ENCODE measurements at places on chromosomes 5 and 9.

DNA sequence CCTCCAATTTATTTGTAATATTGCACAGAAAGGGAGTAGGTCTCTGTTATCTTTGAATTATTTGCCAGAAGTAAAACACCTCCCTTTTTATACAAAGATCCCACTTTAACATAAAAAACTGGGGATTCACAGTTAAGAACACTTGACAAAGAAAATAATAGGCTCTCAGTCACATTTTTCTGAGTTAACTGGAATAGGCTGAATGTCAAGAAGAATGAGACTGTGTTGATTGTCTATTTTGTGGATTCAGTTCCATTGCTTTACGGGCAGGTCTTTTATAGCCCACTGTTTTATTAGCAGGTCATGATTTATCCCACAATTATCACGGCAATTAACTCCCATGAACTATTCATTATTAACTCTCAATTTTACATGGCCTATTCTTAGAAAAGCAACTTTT lies 427.4 kb downstream of the CTNND2 start:
- no peak for DNase-seq

GRCh38 chr9:109780453-109781033 lies 545 bp downstream of the PALM2AKAP2 start:
- no peak for DNase-seq

DNA sequence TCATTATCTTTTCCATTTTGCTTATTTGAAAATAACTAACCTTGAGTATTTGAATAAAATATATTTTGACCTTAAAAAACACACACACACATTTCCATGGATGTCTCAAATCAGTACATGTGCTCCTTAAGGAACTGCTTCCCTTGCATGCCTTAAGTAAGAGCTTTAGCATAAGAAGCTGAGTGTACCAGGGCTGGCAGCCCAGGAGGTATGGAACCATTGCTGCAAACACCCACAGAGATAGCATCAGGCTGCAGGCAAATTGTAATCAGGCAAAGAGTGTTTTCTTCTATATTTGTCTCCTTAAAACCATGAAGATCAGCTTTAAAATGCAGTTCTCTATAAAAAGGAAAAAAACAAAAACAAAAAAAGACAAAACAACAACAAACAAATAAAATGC lies 160.6 kb downstream of the PLK2 start:
- DNase-seq = no peak

DNA sequence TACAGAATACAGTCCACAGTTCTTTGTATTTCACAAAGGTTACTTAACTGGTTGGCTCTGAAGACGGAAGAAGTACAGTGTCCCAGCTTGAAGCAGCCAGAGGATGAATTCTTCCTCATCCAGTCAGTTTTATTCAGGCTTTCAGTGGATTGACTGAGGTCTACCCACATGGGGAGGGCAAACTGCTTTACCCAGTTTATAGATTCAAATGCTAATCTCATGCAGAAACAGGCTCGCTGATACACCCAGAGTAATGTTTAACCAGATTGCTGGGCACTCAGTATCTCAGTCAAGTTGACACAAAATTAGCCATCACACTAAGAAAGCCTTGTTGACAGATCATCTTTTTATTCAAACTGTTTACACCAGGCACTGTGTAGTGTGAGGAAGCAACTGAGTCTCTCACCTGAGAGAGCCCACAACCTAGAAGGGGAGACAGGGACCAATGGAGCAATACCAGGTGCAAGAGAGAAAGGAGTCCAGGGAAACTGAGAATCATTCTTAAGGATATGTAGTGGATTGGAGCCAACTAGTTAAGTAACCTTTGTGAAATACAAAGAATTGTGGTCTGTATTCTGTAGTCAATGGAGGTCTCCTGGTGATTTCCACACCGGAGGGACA lies 15.9 kb downstream of the LRRC70 start:
- no peak for DNase-seq

GRCh38 chr5:88693071-88693932 lies 189.7 kb downstream of the MEF2C start:
- no peak for DNase-seq

- DNase-seq = no peak
Observed at GRCh38 chr5:76690704-76691466, 25.0 kb upstream of the F2R start.

GRCh38 chr9:27125936-27126335 lies 16.9 kb downstream of the TEK start:
- no peak for DNase-seq

DNA sequence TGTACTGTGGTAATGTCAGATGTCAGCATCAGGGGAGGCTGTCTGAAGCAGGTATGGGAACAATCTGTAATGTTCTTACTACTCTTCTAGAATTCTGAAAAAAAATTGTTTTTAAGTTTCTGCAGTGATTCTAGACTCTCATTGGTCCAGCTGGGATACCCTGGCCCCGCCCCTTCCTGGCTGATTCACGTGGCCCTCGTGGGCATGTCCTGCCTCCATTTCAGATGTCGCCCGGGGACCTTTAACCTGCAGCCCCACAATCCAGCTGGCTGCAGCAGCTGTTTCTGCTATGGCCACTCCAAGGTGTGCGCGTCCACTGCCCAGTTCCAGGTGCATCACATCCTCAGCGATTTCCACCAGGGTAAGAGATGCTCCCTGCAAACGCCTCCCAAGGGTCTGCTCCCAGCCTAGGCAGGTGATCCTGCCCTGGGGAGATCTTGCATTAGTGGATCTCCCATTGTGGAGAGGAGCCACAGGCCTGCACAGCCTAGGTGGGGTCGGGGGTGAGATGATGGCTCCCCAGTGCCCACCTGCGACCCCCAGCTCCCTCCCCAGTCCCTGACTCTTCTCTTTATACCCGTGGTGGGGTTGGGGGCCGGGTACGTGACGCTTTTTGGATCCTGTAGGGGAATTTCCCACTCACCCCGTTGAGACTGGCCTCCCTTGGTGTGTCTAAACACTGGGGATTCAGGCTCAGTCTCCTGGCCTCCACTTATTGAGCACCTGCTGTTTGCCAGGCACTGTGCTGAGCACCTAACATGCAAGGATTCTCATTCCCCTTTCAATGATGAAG lies 36.5 kb downstream of the LAMC3 start:
- no peak for DNase-seq

- no peak for DNase-seq
Observed at GRCh38 chr5:141657937-141658545, 6.8 kb upstream of the FCHSD1 start.

- DNase-seq = no peak
Observed at GRCh38 chr9:72814083-72814597, 138.7 kb downstream of the ALDH1A1 start.

DNA sequence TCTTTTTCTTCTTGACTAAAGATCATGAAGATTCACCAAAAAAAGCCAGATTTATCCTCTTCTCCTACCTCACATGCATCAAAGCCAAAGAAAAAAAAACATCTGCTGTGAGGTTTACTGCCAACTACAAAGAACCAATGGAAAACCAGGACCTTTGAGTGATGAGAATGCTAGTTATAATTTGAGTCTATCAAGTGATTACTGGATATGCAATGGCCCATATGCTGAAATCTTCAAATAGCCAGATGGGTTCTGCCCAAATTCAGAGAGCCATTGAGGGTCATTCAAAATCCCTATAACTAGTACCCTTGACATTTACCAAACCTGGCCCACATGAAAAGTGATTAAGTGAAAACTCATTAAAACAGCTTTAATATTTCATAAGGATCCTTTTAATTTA lies 78.4 kb upstream of the ACO1 start:
- no peak for DNase-seq

DNA sequence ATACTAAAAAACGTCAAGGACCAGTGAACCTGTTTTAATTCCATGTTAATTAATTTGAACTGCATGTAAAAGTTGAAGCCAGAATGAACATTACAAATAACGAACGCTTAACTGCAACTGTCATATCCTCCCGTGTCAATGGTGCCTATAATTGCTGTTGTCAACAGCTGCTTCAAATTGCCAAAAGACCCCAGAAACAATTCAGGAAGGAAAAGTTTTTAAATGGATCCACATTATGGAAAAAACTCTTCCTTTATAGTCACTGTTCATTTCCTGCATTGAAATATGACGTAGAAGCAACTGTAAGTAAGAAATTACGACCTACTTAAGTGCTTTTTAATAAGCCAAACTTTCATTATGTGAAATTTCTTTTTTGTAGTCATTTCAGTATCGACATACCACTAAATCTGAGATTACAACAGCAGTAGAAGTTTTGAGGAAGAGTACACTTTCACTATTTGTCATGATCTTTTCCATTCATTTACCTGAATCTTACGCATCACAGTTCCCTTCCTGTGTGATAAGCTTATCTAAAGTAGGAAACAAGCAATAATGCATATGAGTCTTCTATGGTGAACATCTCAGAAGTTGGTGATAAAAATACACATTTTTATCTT lies 37.8 kb downstream of the MEF2C start:
- no peak for DNase-seq

GRCh38 chr5:142069606-142070399 lies 38.8 kb upstream of the NDFIP1 start:
- no peak for DNase-seq

GRCh38 chr5:179122411-179123108 lies 62.4 kb downstream of the ZNF354C start:
- no peak for DNase-seq

GRCh38 chr5:88830567-88830966 lies 52.4 kb downstream of the MEF2C start:
- no peak for DNase-seq

GRCh38 chr9:127316586-127317323 lies 52.2 kb downstream of the GARNL3 start:
- no peak for DNase-seq

DNA sequence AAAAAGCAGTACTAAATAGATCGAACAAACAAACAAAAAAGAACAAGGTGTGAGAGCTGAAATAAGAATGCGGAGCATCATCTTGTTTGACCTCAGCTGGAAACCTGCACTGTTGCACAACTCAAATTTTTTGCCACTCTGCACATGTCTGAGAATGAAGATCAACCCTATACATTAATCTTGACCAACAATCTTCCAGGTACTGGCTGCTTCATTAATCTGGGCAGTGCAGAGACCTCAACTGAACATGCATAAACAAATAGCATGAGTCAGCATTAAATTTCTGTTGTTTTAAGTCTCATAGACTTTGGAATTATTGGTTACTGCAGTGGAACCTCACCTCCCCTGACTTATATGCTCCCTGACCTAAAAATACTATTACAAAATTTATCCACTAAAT lies 114.6 kb upstream of the FTMT start:
- no peak for DNase-seq

- DNase-seq = no peak
Observed at GRCh38 chr9:22056402-22056801, 47.3 kb upstream of the CDKN2B start.

DNA sequence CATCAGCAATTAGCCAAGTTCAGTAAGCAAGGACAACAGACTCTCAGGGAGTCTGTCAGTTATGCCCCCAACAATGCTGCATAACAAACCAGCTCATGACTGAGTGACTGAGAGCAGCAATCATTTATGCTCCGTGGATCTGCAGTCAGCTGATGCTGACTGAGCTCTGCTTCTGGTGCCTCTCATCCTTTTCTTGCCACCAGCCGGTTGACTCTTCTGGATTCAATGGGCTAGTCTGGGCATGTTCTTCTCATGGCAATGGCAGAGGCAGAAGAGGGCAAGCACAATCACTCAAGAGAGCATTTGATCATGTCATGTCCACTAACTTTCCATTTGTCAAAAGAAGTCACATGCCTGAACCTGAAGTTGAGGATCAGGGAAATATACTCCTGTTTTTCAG lies 157.0 kb upstream of the NTRK2 start:
- DNase-seq = no peak

DNA sequence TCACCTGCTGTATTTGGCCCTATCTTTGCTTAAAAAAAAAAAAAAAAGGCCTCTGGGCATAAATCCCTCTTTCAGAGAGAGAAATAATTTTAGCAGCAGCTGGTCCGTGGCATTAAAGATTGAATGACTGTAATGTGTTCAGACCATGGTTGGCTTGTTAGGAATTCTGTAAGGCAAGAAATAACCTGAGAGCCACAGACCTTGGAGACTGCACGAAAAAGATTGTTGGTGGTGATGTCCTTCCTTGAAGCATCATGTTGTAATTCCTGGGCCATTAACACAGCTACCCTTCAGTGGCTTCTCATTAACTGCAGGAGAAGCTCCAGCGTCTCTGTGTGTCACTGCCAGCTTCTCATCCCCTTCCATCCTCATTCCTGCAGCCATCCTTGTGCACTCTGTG lies 79.0 kb downstream of the SGCD start:
- DNase-seq = no peak

GRCh38 chr9:121727295-121728020 lies 76.0 kb downstream of the DAB2IP start:
- no peak for DNase-seq

- DNase-seq = no peak
Observed at GRCh38 chr5:151027961-151028479, 7.6 kb downstream of the GPX3 start.

DNA sequence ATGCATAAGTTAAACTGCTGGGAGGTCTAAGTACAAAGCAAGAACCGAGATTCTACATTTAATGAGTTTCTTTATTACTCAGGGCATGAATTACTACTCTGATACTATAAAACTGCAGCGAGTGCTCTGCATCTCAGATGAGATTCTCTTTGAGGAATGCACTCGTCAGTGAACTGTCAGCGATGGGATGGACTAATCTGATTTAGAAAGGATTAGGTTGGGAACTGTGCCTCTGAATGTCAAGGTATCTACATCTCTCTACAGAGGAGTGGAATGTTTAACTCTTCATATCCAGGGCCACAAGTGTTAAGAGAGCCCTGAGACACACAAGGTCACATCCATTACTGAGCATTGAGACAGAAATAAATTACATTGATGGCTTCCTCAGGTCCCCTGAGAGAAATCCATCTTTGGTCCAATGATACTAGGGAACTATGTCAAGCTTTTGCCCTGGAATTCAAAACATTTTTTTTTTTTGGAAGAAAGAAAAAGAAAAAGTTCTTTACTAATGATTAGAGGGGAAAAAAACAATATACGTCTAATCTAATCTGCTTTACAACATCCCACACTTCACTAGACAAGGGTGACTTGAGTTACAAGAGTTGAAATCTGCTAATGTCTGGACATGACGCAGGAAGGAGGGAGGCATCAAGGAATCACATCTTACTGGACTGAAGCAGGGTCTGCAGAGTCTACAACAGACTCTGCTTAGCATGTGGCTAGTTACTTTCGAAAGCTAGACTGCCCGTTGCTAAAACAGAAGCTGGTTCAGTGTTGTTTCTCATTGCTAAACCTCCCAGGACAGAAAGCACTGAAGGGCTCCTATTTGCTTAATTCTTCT lies 270.0 kb upstream of the TLE4 start:
- DNase-seq = no peak

DNA sequence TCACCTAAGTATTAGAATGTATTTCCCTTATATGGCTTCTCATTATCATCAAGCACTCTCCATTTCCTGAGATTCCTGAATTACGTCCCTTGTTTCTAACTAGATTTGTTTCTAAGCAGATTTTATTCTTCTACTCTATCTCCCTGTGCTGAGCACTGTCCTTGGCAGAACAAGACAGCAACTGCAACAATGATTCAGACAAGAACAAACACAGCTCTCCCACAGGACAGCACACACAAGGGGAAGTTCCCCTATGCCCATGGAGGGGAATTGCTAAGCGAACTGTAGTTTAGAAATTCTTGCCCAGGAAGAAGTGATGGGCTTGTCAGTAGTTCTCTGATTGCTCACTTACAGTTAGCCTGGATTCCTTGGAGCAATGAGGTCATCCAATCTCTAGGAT lies 759.9 kb downstream of the DTWD2 start:
- no peak for DNase-seq
